GM20000 (cell line): ENCODE measurements at places on chromosomes 4 and X.

GRCh38 chr4:104593019-104593418 is 98.3 kb upstream of the CXXC4 start:
- no peak for DNase-seq

GRCh38 chrX:117095393-117095792 is 632.6 kb upstream of the CT83 start:
- no peak for DNase-seq

GRCh38 chr4:82968972-82969371 is 41.7 kb downstream of the LIN54 start:
- DNase-seq, result peak; percentile 10

DNA sequence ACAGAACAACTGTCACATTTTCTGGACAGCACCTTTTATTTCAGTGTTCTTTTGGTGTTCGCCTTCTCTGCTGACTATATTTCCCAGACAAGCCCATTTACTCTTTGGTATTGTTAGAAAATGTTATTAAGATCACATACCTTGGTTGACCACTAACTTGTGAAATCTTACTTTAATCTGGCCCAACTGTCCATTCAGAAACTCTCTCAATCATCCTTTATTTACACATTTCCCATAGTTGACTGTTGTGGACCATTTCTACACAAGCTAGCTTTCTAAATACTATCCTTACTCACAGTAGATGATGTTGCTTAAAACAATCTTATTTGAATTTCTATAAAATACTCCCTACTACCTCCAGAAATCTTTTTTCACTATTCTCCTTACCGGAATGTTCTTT is 64.7 kb downstream of the QRFPR start:
- no peak for DNase-seq

- no peak for DNase-seq
These were observed 88.4 kb downstream of the PDE5A start for GRCh38 chr4:119540249-119540648.
